ENCODE measurements at places on chromosomes 7 and 10.
A peak's percentile ranks its signal among the peaks of the same experiment; 100 is the strongest.

GRCh38 chr7:103762065-103762760 is 227.2 kb downstream of the RELN start:
- DNase-seq, result no peak

DNA sequence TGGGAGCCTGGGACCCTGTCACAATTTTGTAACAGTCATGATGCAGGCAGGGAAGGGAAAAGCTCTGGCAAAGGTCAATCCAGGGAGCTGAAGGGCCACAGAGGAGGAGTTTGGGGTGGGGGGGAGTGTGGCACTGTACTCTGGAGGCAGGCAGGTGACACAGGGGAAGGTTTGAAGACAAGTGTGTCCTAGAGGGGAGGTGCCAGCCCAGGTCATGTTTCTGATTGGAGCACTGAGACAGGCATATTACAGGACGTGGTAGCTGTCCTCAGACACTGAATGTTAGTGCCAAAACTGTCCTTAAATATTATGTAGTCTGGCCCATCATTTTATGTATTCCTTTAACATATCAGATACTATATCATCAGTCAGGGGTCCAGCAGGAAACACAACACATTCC is 75.6 kb upstream of the LRRC4 start:
- DNase-seq, result no peak

DNA sequence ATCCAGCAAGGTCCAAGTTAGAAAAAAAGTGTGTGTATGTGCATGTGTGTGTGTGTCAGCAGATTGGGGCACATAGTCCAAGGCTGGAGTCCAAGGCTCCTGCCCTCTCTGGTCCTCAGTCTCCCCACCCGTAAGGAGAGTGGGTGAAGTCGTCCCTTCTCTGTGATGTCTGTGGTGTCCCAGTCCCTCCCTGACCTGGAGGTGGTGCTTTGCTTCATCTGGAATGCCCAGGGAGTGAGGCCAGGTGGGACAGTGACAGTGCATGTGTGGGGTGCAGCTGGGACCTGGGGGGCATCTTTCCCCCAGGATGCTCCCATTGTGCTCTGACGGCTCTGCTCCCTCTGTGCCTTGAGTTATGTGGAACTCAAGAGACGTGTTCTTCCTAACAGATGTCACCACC is 18.0 kb downstream of the AQP1 start:
- DNase-seq, result no peak

DNA sequence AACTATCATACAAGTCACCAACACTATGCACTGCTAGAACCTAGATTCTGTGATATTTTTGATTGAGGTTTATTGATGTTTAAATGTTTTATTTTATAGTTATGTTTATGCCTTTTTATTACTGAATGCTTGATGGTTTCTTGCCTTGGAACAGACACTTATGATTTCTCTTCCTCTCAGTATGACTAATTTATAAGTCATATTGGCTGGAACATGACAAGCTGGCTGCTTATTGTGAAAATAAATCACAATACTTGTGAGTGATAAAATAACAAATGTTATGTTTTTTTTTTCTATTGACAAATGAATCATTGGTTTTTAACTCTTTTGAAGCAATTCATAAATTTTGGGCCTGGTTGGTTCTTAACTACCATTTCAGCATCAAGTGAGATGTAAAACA is 142.0 kb upstream of the MALRD1 start:
- no peak for DNase-seq

GRCh38 chr7:50207686-50208255 is 96.7 kb upstream of the IKZF1 start:
- DNase-seq, result no peak

DNA sequence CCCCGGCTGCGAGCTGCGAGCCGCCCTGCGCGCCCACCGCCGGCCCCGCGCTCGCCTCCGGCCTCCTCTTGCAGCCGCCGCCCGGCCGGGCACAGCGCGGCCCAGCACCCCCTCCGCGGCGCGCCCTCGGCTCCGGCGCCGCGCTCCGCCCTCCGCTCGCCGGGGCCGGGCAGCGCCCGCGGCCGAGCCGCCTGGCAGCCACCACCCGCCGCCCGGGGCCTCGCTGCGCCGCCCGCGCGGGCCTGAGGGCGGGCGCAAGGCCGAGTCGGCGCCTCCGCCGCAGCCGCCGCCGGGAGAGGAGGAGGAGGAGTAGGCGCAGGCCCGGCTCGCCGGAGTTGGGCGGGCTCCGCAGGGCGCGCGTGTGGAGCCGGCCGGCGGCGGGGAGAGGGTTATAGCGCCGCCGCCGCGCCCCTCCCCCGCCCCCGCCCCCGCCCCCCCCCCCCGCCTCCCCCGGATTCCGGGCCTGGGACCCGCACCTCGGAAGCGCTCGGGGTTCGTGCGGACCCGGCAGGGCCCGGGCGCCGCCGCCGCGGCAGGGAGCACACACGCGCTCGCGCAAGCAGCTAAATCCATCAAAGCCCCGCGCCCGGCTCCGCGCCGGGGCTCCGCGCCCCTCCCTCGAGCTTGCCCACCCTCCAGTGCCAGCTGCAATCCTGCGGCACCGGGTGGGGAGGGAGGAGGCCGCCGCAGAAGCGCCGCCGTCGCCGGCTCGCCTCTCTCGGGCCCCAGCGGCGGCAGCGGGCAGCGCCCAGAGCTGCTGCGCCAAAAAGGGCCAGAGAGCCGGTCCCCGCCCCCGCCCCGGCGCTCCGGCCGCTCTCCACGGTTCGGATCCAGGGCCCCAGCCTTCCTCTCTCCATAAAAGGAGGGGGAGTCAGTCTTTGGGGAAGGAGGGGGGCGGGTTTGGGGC is at the start of gene PDGFA:
PDGFA (minus strand) TSS at position 363 of the 907 bp plus-strand sequence. CDS start 845 bp downstream, outside the sequence.
- DNase-seq, result peak; percentile 49

- no peak for DNase-seq
Measured at GRCh38 chr7:42020061-42020460, 216.9 kb downstream of the GLI3 start.

GRCh38 chr7:117319181-117319580 is 3.7 kb downstream of the WNT2 start:
- DNase-seq, result no peak

DNA sequence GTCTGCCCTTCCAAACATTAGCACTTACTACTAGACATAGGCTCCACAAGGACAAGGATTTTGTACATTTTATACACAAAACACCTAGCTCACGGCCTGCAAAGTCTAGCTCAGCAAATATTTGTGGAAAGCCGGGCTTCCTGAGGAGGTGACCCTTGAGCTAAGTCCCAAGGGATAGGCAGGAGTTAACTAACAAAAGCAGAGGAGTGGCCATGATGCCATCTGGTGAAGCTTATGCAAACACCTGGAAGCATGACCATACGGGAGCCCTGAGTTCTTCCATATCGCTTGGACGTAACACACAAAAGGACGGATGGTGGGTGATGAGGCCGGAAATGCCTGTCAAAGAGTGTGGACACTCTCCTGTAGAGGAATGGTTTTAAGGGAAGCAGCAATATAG is 25.9 kb upstream of the YAE1 start:
- DNase-seq, result no peak

DNA sequence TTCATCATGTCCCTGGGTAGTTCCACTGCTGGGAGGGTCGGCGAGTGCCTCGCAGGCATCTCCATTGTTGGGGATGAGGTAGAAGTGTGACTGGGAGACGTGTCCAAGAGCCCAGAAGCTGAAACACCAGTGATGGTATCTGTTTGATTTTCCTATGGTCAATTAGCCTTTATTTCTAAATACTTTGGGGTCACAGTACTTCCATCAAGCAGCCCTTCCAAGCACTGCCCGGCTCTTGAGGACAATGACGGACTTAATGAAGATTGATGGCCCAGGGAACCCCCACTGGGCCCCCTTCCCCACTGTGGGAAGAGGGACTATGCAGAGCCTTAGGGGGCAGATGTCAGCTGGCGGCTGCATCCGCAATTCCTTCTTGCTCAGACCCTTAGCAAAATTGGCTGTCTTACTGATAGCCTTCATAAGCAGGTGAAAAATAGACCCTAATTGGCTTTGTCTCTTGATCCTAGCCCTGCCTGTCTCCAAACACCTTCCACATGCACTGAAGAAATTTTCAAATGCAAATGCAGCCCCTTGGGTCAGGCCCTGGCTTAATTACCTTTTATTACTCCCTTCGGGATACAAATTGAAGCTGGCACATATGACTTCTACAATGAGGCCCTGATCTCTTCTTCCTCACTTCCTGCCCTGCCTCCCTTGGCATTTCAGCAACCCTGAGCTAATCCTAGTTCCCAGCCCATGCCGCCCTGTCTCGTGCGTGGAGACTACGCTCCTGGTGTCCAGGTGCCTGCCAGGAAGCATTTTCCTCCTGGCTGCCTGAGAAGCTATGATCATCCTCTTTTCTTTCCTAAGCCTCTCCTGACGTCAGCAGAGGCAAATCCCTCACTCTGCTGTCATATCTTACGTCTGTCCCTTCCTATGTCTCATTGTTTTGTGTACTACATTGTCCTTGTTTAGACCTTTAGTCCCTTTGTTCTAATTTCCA is 124.5 kb upstream of the GDF10 start:
- DNase-seq, result no peak

DNA sequence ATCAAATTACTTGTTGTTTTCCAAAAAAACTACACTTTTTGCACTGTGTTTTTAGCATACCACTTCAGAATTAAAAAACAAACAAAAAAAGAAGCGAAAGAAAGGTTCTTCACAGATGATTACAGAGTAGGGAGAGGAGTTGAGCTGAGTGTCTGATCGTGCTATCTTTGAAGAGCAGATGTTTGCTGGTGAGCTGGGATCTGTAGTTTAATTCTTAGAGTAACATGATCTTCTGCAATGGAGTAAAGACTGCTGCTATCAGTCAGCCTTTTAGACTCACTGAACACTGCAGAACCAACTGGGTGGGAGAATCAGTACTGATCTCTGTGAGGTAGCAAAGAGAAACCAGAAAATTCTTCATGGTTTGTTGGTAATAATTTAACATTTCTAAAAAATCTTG is 1197.8 kb upstream of the SORCS1 start:
- no peak for DNase-seq

DNA sequence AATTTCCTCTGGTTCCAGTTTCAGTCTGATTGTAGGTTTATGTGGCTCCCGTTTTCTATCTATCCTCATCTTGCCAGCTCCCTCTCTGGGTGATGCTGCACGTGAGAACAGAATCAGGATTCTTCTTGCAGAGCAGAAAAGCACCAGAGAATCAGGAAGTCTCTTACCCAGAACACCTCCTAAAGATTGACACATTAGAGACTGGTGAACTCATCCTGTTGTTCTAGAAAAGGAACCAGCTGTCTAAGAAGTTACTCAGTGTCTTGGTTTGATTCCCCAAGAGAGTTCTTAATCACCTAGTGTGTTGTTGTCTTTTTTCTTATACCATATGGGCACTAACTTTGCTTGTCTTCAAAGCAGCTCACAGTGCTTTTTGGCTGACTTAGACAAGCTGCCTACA is 152.4 kb downstream of the DGKI start:
- no peak for DNase-seq

DNA sequence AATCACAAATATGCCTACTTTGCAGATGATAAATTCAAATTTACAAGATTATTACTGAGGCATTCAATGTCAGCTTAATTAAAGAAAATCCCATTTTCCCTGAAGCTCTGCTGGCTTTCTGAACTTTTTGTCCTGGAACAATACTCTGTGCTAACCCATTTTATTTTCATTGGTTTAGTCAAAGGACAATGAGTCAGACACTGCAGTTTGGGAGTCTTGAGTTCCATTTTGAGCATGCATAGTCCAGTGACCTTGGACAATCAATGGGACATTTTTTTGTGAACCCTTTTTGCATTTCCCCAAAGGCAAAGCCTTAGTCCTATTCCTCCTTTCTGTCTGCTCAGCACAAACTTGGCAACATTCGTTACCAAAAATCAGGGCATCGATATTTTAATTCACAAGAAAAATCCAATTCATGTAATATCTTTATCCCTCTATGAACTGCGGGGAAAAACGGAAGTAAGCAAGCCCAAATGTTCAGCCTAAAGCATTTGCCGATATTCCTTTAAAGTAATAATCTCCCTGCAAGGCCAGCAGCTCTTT is 339.8 kb downstream of the RNLS start:
- no peak for DNase-seq

- DNase-seq, result no peak
Measured at GRCh38 chr10:119495021-119495505, 47.5 kb downstream of the RGS10 start.

- DNase-seq, result peak; percentile 78
Measured at GRCh38 chr10:14742815-14743214, 31.9 kb downstream of the FAM107B start.

- no peak for DNase-seq
Measured at GRCh38 chr7:139675127-139676125, 102.4 kb downstream of the HIPK2 start.

- no peak for DNase-seq
Measured at GRCh38 chr10:22825841-22826240, 102.0 kb upstream of the ARMC3 start.

GRCh38 chr7:144720149-144720548 is 115.7 kb downstream of the TPK1 start:
- DNase-seq, result no peak

- DNase-seq, result no peak
Measured at GRCh38 chr7:31027161-31027965, 24.7 kb upstream of the ADCYAP1R1 start.

GRCh38 chr7:135662373-135663114 is at the start of gene STMP1:
STMP1 (plus strand) TSS chr7:135662514.
- peak; percentile 95 for DNase-seq

All from B cell (primary cell).